Amniotic epithelial cell (primary cell): ENCODE measurements at places on chromosomes 1 and 21.

DNA sequence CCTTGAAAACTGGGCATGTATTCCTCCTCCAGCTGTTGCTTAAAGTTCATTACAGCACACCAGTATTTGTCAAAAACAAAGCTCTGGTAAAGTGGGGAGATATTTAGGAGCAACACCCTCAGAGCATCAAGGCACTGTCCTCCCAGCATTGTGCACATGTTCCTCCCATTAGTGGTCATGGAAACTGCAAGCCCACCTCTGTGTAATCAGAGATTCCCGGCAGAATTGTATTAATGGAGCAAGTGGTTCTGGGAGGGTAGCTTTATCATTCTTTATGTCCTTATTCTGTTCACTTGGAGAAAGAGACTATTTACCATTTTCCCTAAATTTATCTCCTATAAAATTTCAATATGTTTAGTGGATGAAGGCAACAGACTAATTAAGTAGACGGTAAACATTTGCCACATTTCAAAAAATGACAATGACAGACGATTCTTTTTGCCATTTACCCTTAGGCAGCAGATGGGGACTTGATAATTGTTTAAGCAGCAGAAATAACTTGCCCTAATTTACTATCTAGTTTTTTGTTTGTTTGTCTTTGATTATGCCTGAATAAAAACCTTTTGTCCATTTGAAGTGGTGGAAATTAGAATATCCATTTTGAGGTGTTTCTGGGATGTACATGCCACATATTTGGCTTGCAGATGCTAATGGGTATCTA lies 289.6 kb upstream of the ST6GALNAC5 start:
- DNase-seq: no peak

DNA sequence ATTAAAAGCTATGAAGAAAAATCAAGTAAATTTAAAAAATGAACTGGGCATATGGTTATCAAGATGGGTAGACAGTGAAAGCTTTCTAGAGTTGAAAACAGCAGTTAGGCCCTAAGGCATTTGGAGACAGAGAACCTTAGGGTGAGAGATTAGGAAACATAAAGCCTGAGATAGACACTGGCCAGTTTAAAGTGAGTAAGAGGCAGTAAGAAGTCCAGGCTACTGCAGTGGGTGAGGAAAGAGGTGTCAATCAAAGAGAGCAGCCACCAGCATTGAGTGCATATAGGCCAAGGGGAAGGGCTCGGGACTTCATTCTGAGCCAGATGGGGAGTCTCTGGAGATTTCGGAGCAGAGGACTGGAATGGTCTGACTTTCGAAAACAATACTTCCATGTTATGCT lies 1360.5 kb upstream of the ADGRL4 start:
- DNase-seq: peak; percentile 15

DNA sequence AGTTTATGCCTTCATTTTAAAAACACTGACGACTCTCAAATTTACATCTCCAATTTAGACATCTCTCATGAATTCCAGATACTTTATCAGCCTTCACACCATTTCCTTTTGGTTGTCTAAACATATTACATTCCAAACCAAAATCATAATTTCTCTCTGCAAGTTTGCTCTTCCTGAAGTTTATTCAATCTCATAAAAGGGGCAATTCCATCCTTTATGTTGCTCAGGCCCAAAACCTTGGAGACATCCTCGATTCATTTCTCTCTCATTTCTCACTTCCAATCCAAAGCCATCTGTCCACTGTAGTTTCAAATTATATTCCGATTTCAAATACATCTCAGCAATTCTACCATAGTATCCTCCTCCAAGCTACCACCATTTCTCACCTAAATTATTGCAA lies 74.0 kb downstream of the FYB2 start:
- DNase-seq: no peak

DNA sequence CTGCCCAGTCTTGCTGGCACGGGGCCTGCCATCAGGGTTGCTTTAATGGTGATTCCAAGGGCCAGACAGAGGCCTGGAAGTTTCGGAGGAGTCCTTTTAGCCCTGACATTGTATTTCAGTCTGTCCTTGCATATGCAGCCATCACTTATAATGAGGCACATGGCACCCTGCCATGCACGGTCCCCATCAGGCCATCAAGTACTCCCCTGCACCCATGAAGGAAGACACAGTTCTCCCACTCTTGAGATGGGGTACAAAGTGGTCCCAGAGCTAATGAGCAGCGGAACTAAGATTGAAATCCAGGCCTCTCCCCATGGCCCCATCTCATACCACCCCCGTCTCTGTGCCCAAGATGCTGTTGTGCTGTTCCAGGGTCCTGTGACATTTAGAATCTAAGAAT lies 596.6 kb downstream of the PTPRU start:
- DNase-seq: no peak

DNA sequence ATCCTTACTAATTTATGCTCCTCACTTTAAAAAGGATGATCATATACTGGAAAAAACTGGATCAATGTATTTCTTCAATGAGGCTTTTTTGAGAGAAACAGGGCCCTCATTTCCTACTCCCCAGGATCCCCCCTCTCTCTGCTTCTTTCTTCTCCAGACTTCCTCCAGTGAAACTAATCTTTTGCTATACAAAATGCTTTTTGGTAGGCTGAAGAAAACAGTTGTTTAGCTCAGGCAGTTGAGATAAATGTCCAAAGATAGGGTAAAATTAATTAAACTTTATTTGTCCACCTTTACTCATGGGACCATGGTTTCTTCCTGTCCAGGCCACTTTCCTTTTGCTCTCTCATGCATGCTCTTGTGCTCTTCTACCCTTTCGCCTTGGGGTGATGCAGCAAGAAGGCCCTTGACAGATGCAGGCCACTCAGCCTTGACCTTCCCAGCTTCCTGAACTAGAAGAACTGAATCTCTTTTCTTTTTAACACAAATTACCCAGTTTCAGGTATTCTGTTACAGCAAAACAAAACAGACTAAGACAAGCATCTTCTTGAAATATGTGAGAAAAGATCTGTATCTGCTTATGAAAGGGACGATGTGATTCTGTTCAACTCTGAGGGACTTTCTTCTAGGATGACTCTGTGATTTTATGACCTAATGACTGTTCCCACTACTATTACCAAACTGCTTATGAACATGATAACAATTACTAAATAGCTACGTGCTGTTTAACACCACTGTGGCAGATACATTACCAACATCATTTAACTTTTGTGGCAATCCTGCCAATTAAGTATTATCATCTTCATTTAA lies 63.7 kb downstream of the NVL start:
- DNase-seq: peak; percentile 32

- DNase-seq: no peak
Measured at GRCh38 chr21:25175938-25176337, 431.3 kb downstream of the MRPL39 start.

DNA sequence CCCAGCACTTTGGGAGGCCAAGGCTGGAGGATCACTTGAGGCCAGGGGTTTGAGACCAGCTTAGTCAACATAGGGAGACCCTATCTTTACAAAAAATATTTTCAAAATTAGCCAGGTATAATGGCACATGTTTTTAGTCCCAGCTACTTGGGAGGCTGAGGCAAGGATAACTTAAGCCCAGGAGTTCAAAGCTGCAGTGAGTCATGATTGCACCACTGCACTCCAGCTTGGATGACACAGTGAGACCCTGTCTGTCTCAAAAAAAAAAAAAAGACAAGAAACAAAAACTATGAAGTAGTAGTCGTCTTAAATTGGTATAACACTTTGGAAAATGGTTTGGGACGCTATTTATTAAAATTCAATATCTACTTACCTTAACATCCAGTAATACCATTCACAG lies 7.7 kb downstream of the AIM2 start:
- peak; percentile 80 for DNase-seq

GRCh38 chr1:6351480-6352137 lies 42.0 kb downstream of the ACOT7 start:
- no peak for DNase-seq

DNA sequence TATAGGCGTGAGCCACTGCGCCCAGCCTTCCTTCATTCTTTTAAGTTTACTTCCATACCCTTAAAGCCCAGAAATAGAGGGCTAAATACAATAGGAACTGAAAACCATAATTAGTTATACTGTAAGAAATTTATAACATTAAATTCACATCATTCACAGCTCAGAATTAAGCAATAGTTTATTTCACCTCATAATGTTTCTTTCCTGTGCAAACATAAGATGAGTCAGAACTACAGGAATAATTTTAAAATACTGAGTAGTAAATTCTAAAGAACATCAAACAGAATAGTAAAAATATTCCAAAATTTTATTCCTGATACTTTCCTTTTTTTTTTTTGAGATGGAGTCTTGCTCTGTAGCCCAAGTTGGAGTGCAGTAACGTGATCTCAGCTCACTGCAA lies 24.1 kb downstream of the POGZ start:
- DNase-seq: peak; percentile 29

DNA sequence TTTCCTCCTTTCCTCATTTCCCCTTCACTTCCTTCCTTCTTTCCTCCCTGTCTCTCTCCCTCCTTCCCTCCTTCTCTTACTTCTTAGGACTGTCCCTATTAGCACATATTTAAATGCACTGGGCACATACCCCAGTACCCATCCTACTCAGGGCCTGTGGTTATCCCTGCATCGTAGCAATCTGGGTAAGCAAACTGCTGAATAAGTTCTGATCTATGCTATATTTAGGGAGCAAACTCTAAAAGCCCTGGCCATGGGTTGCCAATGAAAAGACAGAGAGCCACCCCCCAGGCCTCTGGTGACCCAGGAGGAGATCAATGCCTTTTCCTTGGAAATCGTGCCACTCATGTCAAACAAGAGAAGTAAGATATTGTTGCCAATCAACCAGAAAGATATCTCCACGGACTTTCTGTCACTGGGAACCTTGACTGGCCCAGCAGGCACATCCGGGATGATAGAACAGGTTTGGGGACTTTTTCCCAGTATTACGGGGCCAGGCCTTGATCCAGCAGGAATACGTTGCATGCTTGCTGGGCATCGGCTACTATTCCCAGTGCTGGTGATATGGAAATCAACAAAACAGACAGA lies 5.4 kb downstream of the FAM3B start:
- no peak for DNase-seq

- no peak for DNase-seq
Measured at GRCh38 chr1:110533230-110533629, 14.3 kb upstream of the KCNA10 start.

- DNase-seq: no peak
Measured at GRCh38 chr1:75129983-75130789, 4.0 kb upstream of the LHX8 start.

- no peak for DNase-seq
Measured at GRCh38 chr1:147611586-147611985, 58.7 kb downstream of the ACP6 start.

DNA sequence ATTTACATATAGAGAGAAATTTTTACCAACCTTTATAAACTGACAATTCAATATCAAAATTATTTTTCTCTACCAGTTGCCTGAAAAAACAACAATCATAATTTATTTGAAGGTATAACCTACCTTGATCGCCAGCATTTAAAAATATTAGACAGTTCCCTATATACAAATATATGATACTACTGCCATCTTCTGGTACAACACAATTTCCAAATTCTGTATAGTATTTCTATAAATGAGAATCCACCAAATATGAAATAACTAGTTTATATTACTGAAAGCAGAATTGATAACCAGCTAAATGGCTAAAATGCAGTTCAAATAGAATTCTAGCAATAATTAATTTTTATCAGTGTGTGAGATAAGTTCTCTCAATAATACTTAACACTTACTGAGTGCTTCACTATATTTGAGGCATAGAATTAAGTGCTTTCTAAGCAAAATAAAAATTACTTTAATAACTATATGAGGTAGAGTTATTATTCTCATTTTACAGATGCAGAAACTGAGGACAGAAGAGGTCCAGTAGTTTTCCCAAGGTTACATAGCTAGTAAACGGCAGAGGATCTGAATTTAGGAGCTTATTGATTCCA lies 75.6 kb downstream of the PIGK start:
- DNase-seq: peak; percentile 9

- DNase-seq: peak; percentile 59
Measured at GRCh38 chr1:86259390-86259789, 102.8 kb upstream of the COL24A1 start.

DNA sequence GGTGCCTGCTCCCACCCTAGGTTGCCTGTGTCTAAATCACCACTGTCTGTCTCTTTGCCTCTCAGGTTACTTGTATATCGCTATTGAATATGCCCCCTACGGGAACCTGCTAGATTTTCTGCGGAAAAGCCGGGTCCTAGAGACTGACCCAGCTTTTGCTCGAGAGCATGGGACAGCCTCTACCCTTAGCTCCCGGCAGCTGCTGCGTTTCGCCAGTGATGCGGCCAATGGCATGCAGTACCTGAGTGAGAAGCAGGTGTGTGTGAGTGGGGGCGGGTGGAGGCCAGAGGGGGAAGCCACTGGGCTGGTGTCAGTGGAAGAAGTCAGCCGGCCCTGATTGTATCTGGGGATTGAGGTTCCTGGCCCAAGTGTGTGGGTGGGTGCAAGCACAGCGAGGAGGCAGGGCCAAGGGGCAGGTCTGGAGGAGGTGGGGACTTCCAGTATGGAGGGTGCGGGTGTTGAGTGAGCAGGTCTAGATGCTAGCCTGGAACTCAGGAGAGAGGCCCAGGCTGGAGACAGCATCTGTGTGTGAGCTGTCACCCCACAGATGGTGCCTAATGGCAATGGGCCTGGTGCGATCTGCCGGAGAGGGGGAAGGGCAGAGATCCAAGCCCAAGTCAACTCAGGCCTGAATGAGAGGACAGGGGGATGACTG lies 17.2 kb downstream of the TIE1 start:
- no peak for DNase-seq

DNA sequence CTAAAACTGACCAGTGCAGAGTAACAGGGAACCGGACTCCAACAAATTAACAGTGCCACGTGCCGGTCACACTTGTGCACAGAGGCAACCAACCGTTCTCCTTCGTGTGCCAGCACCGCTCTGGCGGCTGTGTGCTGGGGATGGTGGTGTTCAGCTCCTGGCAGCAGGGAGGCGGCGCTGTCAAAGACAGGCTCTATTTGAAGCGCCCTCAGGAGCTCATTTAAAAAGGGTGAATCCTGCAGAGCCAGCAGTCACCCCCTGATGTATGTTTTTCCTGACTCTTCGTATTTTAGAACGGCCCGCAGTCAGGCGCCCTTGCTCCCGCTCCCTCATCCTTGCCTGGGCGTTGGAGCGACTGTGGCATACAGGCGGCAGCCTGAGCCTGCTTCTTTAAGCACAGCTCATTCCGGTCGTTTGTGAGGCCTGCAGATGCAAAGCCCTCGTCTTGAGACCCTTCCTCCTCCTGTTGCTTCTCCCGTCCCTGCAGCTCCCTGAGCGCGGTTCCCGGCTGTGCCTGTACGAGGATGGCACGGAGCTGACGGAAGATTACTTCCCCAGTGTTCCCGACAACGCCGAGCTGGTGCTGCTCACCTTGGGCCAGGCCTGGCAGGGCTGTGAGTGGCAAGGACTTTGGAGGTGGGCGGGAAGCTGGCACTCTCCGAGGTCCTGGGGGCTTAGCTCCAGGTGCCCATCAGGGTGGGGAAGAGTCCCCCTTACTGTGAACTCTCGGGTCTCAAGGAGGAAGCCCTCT lies 1.1 kb downstream of the DFFB start:
- DNase-seq: peak; percentile 31

- no peak for DNase-seq
Measured at GRCh38 chr1:109152196-109152595, 38.3 kb downstream of the ELAPOR1 start.

DNA sequence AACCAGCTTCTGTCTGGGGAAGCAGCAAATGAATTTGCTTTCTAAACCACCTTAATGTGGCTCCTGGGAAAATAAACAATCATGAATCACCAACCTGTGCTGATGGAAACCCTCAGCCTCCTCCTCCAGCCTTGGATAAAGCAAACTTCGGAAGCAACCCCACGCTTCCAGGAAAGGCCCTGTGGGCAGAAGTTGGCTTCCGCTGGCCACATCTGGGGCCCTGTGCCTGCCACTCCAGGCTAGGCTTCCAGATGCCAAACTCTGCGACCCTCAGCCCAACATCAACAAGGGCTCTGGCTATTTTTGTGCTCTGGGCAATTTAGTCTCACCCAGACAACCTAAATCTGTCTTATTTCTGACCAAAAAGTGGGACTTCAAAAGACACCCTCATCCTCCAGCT lies 6.2 kb upstream of the OXCT2 start:
- DNase-seq: no peak
